ENCODE measurements at places on chromosomes 7 and 10.

DNA sequence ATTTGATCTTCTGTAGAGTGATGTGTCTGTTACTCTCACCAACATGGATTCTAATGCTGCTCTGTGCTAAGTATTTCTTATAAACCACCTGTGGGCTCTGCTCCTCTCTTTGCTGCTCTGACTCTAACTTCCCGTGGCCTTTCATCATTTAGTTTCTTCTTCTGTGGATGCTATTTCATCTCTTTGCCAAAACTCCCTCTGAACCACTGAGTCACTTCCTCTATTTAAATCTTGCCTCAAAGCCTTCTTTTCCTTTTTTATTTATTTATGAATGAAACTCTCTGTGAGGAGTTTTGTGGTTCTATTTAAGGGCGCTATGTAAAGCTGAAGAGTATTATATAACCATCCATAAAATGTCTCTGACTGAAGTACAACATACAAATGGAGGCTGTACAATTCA, 538.5 kb downstream of the SUGCT start:
- DNase-seq: peak; percentile 13

DNA sequence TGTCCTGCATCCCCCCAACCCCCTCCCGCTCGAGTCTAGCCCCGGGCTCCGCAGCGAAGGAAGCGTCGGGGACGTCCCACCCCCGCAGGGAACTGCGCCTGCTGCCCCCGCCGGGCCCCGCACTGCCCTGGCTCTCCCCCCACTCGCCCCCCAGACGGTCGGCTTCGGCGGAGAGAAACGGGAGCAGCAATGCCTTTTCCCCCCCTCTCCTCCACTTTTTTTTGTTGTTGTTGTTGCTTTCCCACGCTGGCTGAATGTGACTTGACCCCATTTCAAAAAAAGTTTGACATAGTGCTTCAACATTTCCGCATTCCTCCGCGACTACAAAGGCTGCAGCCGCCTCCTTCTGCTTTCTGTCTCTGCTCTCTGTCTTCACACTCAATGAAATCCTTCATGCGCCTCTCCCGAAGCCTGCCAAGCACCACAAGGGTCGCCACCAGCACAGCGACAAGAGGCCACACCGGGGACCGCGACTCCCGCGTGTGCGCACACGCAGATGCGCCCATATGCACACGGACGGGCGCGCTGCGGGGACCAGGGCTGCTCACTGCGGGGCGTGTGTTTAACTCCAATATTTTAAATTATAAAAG, 1.0 kb downstream of the CDK6 start:
- DNase-seq: peak; percentile 82

- no peak for DNase-seq
These were observed 320.2 kb downstream of the ELMO1 start for GRCh38 chr7:37128327-37129034.

DNA sequence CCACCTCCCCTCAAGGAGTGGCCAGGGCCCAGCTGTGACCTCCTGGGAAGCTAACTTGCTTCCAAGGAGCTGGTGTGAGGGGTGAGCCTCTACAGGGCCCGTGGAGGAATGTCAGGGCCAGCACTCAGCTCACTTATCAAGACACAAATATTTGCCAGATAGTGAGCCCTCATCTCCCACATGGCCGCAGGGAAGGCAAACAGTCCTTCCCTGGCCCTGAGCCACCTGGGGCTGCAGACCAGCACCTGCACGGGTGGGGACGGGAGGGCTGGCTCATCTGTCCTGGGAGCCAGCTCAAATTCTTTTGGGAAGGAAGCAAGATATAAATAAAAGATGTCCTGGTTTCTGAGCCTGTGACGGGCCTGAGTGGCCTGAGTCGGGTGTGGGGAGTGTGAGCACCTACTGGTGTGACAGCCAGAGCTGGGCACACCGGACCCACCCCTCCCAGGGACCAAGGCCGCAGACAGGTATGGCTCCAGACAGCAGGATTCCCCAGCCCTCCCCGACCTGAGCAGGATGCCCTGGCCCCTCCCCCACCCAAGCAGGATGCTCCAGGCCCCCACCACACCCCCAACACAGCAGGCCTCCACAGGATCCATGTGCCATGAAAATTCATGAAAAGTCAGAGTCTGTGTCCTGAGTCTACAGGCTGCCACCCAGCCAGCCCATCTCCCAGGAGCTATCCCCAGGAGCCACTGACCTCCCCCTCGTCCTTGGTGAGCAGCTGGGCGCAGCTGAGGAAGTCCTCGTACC, 148.0 kb downstream of the MAPK8 start:
- DNase-seq: no peak

- DNase-seq: no peak
These were observed 204.7 kb downstream of the EBF3 start for GRCh38 chr10:129759214-129760002.

DNA sequence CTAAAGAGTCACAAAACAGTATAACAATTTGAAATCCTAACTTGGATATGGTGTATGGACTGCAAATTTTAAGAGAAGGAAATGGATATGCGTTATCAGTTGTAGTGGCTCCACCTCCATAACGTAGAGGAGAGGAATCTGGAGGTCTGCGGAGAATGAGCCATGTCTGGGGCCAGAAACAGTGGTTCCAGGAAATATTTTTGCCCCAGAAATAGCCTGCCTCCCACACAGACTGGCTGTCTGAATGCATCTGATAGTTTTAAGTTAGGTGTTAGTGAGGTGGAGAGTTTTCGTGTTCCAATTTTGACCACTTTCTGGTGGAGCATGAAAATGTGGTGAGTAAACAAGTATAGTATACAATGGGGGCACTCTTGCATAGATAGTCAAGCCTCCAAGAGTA, 1.6 kb downstream of the PHTF2 start:
- no peak for DNase-seq

- no peak for DNase-seq
These were observed 259.3 kb downstream of the TRIL start for GRCh38 chr7:28698840-28699239.

GRCh38 chr10:79192677-79193003, 123.9 kb downstream of the ZMIZ1 start:
- no peak for DNase-seq

DNA sequence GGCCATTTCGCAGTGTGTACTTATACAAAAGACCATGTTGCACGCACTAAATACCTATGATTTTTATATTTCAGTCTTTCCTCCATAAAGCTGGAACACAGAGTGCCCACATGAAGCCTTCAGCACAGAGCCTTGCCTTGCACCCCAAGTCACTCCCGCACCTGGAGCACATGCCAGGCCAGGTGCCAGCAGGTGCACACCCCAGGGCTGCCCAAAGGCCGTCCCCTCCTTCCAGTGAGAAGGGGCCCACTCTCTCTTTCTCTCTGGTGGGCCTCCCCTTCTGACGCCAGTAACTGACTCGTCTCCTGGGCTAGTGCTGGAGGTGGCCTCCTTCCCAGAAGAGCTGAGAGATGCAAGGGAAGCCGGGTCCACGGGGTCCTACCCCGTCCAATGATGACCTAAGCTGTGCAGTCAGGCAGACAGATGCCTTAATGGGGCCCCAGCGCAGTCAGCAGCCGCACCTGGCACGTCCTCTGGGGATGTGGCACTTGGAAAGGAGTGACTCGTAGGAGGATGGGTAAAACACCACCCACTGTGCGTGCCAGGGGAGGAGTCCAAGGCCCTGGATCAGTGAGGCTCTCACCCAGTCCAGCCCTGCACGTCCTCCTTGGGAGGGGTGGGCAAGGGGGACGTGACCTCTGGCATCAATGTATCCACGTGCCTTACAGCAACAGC, 17.7 kb upstream of the SHH start:
- DNase-seq: no peak

GRCh38 chr7:146700015-146700560, 583.5 kb downstream of the CNTNAP2 start:
- no peak for DNase-seq

DNA sequence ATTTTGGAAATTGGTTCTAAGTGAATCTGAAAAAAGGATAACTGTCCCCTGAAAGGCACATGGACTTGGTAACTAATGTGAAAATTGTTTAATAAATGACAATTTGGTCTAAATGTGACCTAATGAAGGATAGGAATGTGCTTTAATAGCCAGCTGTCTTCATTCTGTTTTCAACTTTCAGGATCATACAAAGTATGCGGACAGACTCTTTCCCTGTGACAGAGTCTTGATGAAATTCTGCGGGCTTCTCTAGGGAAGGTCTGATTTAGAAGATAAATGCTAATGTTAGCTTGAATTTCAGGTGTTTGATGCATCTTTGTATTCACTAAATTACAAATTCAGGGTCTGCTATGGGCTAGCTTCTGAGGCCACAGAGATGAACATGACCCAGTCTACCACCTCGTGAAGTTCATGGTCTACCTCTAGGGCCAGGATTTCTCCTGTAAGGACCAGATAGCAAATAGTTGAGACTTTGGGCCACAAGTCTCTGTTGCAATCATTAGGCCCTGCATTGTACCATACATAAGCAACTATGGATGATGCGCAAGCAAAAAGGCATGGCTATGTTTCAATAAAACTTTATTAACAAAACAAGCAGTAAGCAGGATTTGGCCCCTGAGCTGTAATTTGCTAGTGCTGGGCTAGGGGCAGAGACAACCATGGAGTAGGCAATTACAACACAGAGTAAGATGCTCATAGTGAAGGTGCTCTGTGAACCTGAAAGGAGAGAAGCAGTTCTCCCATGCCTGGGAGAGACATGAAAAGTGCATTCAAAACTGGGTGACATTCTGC, 368.6 kb downstream of the INHBA start:
- DNase-seq: no peak

DNA sequence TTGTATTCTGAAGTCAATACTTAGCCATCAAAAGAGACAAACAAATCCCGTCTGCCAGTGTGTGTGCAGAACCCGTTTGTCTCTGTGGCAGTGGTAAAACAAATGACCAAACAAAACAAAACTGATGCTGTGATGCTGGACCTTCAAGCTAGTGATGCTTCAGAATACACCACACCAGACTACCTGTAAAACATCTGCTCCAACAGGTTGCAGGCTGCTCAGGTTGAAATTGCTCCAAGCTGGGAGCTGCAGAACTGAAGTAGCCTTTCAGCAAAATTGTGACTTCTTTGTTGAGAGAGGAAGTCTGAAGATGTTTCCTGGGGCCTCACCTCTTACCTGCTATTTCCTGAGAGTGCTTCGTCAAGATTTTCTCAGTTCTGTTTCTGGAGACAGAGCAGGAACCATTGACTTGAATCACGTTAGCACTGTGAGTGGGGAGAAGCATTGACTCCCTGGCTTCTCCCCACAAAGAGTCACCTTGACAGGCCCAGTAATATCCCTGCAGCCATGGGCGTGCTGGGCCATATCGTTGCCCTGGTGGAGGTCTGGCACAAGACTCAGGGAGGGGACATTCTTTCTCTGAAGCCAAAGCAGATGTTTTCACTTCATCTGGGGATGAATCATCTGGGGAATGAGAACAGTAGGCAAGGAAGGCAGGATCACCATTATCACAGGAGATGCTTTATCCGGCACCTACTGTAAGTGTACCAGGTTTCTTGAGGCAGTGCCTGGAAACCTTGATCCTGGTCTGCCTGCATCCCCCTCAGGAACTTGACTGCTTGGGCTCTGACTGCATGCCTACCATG, 80.2 kb downstream of the RBM20 start:
- peak; percentile 35 for DNase-seq

DNA sequence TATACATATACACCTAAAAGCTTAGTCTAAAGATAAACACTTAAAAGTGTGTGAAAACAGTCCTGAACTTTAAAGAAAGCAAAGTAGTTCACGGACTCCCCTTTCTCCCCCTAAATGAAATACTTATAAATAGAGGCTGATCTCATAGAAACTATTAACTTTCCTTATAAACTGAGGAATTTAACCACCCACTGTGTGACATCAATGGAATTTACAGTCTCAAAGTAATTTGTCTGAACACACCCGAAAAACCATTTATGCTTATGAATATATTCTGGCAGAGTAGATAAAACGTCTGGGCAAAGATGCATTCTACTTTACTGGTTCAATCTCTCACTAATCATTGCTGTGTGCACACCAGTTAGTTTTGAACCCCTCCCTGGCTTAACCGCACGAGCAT, 181.8 kb upstream of the DGKB start:
- DNase-seq: no peak

DNA sequence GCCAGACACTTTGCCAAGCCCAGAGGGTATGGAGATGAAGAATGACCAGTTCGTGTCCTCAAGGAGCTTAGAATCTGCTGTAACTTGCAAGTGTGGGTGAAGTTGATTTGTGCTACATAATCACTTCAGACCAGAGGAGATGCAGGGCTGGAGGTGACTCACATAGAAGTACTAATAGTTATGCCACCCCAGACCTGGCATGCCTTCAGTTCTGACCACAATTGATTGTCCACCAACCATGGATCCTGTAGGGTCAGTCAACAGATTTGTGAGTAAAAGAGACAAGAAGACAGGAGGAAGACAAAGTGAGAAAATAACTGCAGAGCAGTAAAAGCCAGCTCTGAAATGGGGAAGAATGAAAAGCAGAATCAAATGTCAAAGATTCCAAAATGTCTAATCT, 51.2 kb upstream of the BMPER start:
- no peak for DNase-seq

DNA sequence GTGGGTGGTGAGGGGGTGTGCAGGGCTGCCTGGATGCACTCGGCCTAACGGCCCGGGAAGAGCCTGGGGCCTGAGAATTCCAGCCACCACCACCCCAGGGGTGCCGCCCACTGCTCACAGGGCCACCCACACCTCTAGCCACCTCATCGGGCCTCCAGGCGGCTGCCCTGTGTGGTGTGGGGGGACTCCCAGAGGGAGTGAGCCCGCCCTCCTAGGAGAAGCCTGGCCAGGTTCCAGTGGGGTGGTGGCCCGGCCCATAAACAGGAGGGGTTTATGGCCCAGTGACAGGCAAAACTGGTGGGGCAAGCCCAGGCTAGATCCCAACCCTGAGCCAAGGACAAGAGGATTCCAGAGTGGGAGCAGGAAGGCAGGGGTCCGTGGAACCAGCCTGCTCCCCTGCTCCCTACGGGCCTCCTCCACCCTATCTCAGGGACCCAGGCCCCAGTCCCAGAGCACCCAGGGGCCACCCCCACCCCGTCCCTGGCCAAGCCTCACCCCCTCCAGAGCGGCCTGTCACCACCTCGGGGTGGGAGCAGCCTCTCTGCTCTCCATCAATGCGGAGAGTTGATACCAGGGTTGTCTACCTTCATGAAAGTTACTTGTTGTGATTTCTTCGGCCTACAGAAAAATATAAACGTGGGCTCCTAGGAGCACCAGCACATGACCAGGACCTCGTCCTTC, 20.2 kb upstream of the PDGFA start:
- no peak for DNase-seq

DNA sequence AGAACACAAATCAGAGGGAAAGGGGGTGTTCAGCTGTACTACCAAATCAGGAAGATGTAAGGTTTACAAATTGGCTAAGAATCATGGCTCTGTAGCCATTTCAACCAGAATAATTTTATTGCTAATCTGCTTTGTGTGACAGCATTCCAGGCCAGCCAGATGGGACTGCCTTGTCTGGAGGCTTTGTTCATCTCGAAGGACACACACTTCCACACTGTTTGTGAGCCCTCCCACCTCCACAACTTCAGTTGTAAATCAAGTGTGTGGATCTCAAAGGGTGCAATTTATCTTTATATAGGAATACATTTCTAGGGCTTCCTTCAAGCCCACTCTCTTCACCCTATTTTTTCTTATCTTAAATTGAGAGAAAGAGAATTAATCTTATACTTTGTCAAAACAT, 6.9 kb upstream of the OIT3 start:
- DNase-seq: no peak

GRCh38 chr7:12569673-12570072, 847 bp upstream of the SCIN start:
- no peak for DNase-seq

Data from thymus (tissue), 14 donors.